ENCODE measurements at places on chromosomes 2 and 18.

DNA sequence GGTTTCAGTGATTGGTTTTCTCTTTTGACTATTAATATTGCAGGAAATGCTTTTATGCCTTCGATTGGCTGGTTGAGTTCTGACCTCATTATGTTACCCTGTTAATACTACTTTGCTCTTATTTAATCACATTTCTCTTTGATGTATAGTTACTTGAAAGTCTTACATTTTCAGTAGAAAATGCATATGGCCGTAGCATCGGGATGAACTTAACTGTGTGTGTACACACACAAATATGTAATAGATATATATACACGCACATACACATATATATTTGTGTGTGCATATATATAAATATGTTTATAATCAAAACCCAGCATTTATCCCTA is 1.6 kb downstream of the EPC2 start:
- H3K36me3 ChIP-seq, result no peaks in the 10 kb centered on the region
- peaks cover 20% of the 10 kb centered on the region for H3K4me1 ChIP-seq
- no peak overlapping the region for H3K27ac ChIP-seq
- H3K27me3 ChIP-seq, result no peaks in the 10 kb centered on the region
- no peak for DNase-seq

DNA sequence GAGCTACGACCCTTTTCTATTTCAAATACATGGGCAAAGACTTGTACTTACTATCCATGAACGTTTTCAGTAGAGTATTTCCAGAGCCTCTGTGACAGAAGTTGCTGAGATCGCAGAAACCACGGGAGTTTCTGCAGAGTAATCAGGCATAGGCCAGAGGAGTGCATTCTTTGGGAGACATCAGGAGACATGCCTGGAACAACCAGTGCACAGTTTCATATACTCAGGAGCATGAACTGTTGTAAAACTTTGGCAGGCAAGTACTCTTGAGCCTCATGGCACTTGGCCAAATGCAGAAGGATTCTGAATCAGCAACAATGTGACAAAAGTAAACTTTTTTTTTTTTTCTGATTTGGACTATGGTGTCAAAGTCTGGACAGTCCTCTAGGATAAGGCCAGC is 307.1 kb downstream of the GRB14 start:
- DNase-seq, result no peak
- no peaks in the 10 kb centered on the region for H3K36me3 ChIP-seq
- H3K27me3 ChIP-seq, result no peaks in the 10 kb centered on the region
- no peak overlapping the region for H3K27ac ChIP-seq
- no peaks in the 10 kb centered on the region for H3K4me1 ChIP-seq

DNA sequence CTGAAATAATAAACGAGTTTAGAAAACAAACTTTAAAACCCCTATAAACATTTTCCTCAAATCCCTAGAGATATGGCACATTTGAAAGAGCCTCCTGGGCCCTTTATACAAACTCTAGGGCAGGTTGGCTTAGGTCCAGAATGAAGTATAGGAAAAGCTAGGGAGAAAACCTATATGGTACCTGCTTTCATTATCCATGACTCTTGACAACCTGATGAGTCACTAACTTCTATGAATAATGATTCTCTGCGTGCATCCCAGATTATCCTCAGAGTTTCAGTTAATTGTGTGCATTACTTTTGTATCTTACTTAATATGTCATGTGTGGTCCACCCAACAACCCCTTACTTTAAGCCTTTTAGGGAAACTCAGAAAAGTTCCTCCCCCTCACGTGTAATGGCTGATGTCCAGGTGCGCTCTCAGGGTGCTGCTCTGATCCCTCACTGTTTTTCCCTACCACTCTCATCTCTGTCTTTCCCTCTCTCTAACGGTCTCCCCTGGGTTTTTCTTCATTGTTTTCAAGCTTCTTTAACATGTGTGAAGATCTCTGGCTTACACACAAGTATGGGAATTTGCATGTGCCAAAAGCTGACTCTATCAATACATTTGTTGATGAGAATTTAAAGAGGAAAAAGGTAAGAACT is 78.5 kb downstream of the LRP1B start:
- no peaks in the 10 kb centered on the region for H3K36me3 ChIP-seq
- no peak overlapping the region for H3K4me3 ChIP-seq
- H3K27ac ChIP-seq, result no peak overlapping the region
- no peak for DNase-seq

DNA sequence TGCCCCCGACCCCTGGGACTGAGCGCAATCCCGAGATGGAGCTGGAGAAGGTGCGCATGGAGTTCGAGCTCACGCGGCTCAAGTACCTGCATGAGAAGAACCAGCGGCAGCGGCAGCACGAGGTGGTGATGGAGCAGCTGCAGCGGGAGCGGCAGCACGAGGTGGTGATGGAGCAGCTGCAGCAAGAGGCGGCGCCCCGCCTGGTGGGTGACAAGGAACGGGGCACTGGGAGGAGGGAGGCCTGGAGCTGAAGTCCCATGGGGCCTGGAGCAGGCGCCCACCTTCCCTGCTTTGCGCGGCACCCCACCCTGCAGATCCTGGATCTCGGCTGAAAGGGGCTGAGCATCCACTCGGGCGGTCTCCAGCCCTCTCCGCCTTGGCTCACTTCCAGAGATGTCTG is 1.2 kb downstream of the TMEM247 start:
- no peak overlapping the region for H3K4me3 ChIP-seq
- H3K27me3 ChIP-seq, result no peaks in the 10 kb centered on the region
- H3K36me3 ChIP-seq, result no peaks in the 10 kb centered on the region
- no peak for DNase-seq
- H3K27ac ChIP-seq, result no peak overlapping the region
- peaks cover 17% of the 10 kb centered on the region for H3K4me1 ChIP-seq

GRCh38 chr2:8125741-8126711 is 555.8 kb upstream of the ID2 start:
- no peaks in the 10 kb centered on the region for H3K27me3 ChIP-seq
- H3K36me3 ChIP-seq, result no peaks in the 10 kb centered on the region
- H3K27ac ChIP-seq, result no peak overlapping the region
- no peak for DNase-seq
- no peak overlapping the region for H3K4me3 ChIP-seq

DNA sequence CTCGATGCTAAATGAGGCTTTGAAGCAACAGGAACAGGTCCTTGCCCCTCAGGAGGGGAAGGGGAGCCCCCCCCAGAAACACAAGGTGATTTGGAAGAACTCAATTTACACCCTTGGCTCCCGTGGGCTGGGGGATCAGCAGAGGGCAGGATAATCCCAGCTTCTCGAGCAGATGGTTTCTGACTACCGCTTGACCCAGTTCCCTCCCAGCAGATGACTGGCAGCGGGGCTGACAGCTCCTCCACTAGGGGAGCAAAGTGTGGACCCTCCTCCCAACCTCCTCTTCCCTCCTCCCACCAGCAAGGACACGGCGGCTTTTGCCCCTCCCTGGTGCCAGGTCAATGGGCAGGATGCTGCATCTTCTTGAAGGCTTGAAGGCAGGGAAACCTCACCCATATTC is 3.5 kb upstream of the INHBB start:
- H3K4me1 ChIP-seq, result peaks cover 31% of the 10 kb centered on the region
- H3K27ac ChIP-seq, result no peak overlapping the region
- no peaks in the 10 kb centered on the region for H3K36me3 ChIP-seq

DNA sequence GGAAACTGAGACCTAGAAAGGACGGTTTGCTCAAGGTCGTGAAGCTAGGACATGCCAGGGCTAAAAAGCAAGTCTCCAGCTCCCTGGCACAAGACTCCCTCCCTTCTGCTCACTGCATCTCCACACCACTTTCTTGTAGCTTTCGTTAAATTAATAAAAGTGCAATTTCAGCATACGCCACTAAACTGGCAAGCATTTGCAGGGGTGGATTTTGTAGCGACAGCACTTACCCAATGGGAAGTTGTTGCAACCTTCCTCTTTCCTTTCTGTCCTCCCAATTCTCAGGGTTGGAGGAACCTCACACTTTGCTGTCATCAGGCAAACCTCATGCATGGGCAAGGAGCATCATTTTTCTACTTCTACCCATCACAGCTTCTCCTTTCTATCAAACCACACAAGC is 7.4 kb upstream of the RHOB start:
- no peak overlapping the region for H3K27ac ChIP-seq
- peaks cover 3% of the 10 kb centered on the region for H3K27me3 ChIP-seq
- H3K4me1 ChIP-seq, result no peaks in the 10 kb centered on the region
- no peak for DNase-seq

- no peak overlapping the region for H3K27ac ChIP-seq
- DNase-seq, result no peak
- H3K4me1 ChIP-seq, result no peaks in the 10 kb centered on the region
- no peak overlapping the region for H3K4me3 ChIP-seq
Observed at GRCh38 chr2:179005976-179006375, 44.0 kb downstream of the CCDC141 start.

DNA sequence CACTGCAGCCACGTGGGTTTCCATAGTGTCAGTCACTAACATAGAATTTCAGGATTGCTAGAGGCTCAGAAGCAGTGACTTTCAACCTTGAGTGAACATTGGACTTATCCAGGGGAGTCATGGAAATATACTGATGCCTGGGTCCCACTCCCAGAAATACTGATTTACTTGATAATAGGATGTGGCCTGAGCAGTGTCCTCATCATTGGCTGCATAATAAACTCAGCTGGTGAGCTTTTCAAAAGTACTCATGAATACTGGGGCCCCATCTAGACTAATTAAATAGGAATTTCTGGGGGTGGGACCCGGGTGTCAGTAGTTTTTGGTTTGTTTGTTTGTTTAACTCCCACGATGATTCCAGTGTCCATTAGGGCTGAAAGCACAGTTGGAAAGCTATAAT is 141.4 kb downstream of the COL4A4 start:
- no peaks in the 10 kb centered on the region for H3K4me1 ChIP-seq
- no peak overlapping the region for H3K27ac ChIP-seq
- DNase-seq, result no peak
- no peaks in the 10 kb centered on the region for H3K36me3 ChIP-seq
- no peak overlapping the region for H3K4me3 ChIP-seq
- no peaks in the 10 kb centered on the region for H3K27me3 ChIP-seq

DNA sequence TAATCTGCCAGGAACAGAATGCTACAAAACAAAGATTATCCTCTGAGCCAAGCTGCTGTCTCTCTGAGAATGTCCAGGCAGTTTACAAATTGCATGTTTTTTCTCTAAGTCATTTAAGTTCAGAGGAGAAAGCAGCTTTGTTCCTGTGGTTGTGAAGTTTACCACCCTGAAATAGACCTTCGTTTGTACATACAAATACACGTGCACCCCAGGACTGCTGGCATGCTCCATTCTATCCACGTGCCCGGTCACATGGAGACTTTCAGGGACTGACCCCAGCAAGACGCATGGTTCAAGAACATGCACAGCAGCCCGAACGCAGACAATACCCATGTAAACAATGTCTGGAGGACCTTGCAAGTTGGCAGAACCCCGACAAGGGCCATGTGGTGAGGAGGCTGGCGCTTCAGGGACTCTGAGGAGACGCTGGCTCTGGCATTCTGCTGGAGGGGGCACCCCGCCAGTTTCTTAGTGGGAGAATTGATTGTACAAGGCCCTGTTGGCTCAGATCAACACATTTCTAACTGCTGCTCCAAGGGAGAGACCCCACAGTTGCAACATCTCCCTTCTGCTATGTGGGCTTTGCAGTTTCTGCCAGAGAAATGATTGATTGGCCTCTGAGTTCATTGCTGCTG is 33.3 kb downstream of the FAM178B start:
- no peak overlapping the region for H3K4me3 ChIP-seq
- H3K27me3 ChIP-seq, result no peaks in the 10 kb centered on the region
- H3K4me1 ChIP-seq, result peaks cover 27% of the 10 kb centered on the region
- no peak overlapping the region for H3K27ac ChIP-seq
- no peaks in the 10 kb centered on the region for H3K36me3 ChIP-seq
- DNase-seq, result no peak

DNA sequence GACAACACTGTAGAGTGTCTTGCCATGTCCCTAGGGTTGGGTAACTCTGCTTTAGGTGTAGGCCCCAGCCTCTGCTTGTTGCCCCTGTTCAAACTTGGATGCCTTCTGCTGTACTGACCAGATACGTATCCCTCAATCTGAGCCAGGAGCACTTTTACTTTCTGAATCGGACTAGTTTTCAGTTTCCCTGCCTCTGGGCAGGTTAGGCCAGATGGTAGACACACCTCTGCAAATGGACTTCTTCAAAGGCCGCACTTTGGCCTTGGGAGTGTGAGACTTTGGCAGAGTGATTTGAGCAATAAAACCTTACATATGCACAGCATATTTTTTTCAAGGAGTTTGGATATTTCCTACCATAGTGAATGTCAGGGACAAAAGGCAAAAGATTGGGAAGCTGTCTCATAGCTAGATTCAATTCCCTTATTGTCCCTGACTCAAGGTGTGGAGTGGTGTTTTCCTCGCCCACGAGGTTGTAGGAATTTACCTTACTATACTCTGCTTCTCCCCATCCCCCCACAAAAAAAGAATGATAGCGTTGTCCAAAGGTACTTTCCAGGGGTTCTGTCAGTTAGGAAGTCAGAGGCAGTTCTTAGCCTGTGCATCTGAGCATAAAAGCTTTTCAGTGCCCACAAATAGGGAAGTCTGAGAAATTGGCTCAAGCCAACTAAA is 15.3 kb upstream of the PARD3B start:
- H3K27me3 ChIP-seq, result no peaks in the 10 kb centered on the region
- no peak overlapping the region for H3K27ac ChIP-seq
- no peaks in the 10 kb centered on the region for H3K4me1 ChIP-seq
- DNase-seq, result no peak

DNA sequence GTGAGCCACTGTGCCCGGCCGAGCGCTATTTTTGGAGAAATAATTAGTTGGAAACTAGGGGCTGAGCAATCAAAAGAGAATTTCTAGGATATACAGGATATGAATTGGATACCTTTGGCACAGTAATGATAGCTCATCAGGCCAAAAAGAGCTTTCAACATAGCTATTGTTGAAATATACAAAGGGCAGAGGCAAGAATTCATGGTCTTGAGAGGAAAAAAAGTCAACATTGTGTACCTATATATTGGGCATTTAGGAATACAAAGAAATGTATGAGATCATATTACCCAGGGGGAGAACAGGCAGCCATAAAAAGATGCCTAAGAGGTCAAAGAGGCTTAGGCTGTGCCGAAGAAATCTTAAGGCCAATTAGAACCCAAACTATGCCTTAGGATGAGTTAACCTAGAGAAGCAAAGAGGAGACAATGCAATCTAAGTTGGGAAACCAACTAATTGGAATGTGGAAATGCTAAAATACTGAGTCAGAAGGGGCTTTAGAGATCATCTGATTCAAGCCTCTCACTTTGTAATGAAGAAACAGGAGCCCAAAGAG is 99.0 kb downstream of the RBBP8 start:
- no peaks in the 10 kb centered on the region for H3K4me1 ChIP-seq
- H3K27ac ChIP-seq, result no peak overlapping the region
- no peak overlapping the region for H3K4me3 ChIP-seq
- no peaks in the 10 kb centered on the region for H3K36me3 ChIP-seq
- no peaks in the 10 kb centered on the region for H3K27me3 ChIP-seq

DNA sequence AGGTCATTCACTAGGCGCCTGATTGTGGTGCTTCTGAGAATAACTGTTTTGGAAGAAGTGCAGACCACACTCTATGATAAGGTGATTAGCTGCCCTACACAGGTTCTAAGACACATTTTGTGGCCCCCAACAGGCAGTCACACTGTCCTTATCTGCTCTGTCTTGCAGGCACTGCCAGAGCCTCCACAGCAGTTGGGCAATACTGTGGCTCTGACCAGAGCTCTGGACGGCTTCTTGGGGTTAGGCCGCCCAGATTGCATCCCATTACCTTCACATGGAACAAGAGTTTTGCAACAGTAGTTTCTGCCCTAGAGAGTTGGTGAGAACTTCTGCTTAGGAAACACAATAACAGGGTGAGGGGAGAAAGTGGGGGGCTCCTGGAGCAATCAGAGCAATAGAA is 22.7 kb downstream of the RUFY4 start:
- no peak overlapping the region for H3K4me3 ChIP-seq
- DNase-seq, result no peak
- H3K4me1 ChIP-seq, result no peaks in the 10 kb centered on the region
- H3K36me3 ChIP-seq, result no peaks in the 10 kb centered on the region
- H3K27ac ChIP-seq, result no peak overlapping the region

All from CD4-positive, alpha-beta T cell (primary cell).